Activated CD8-positive, alpha-beta T cell treated with anti-CD3 and anti-CD28 coated beads for 36 hours (primary cell): ENCODE measurements at places on chromosomes 1 and 21. TPM values are rescaled to one million over a fixed set of nuclear protein-coding genes. Genes with fewer than 3 reads are reported as not detected.

DNA sequence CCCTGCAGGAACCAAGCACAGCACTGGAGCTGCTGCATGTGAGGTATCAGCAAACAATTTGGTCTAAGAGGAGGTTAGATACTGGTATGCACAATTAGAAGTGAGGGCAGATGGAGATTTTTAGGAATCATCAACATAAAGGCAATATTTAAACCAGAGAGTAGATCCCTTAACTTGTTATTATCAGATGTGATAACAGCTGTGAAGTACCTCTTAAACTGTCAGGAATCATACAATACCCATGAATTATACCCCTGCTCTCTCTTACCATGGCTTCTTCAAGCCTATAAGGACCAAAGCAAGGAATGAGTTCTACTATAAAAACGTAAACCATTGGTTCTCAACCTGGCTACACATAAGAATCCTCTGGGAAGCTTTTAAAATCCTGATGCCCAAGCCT, 3.9 kb downstream of the BCAR3 start:
- H3K36me3 ChIP-seq, result no peaks in the 10 kb centered on the region
- peaks cover 34% of the 10 kb centered on the region for H3K27me3 ChIP-seq
- no peak overlapping the region for H3K4me3 ChIP-seq
- no peak for DNase-seq
- no peak overlapping the region for H3K27ac ChIP-seq

DNA sequence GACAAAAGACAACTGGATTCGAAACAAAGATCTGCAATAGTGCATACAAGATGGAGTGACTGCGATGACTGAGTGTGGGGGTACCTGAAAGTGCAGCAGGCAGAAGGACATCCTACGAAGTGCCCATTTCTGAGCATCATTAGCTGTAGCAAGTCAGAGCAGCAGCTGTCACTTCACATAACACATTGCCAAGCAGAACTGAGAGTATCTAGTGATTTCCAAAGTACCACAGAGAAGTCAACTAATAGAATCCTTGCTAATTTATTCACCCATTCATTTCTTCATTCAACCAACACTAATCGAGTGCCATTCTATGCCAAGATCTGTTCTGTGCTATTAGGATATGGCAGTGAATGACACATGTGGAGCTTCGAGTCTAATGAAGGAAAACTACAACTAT, 31.6 kb upstream of the CAMSAP2 start:
- H3K27ac ChIP-seq, result no peak overlapping the region
- no peak overlapping the region for H3K4me3 ChIP-seq
- H3K4me1 ChIP-seq, result no peaks in the 10 kb centered on the region
- no peak for DNase-seq
- H3K27me3 ChIP-seq, result no peaks in the 10 kb centered on the region
- no peaks in the 10 kb centered on the region for H3K36me3 ChIP-seq

The POLR3C gene
- 38.2 TPM for total RNA-seq

DNA sequence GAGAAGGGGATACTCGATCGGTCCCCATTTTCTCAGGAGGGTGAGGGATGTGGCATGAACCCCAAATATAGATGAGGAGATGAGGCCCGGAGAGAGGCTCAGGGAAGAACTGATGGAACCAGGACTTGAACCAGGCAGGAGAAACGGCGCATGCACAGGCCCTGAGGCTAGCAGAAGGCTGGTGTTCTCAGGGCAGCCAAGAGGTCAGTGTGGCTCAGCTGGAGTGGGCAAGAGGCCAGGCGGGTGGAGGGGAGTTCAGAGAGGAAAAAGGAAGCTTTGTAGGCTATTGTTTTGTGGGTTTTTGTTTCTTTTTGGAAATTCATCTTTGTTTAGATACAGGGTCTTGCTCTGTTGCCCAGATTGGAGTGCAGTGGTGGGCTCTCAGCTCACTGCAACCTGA, 122.0 kb downstream of the LACTBL1 start:
- H3K27me3 ChIP-seq, result peaks cover 17% of the 10 kb centered on the region
- DNase-seq, result no peak
- no peaks in the 10 kb centered on the region for H3K4me1 ChIP-seq
- H3K36me3 ChIP-seq, result no peaks in the 10 kb centered on the region

DNA sequence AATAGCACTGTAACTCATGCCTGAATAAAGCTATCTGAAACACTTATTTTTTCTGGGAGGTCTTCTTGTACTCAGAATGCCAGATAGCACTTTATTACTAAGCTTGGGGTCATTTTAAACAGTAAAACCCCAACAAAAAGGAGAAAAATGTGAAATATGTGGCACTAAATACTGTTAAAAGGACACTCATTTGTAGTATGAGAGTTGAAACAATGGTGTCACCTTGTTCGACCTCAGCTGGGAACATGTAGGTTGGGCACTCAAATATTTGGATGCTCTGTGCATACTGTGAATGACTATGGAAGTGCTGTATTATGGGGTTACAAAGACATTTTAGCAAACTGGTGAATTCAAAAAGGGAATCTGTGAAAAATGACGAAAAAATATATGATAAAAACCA, 53.9 kb downstream of the SELENOF start:
- H3K27me3 ChIP-seq, result no peaks in the 10 kb centered on the region
- H3K27ac ChIP-seq, result no peak overlapping the region
- no peak overlapping the region for H3K4me3 ChIP-seq

The RWDD3 gene
- total RNA-seq, result 15.2 TPM

The S100A8 gene
- total RNA-seq, result not detected

- peak overlapping the region; percentile 58 for H3K4me3 ChIP-seq
- peaks cover 7% of the 10 kb centered on the region for H3K4me1 ChIP-seq
- H3K36me3 ChIP-seq, result peaks cover 4% of the 10 kb centered on the region
- peak; percentile 22 for DNase-seq
- H3K27me3 ChIP-seq, result no peaks in the 10 kb centered on the region
These were observed 66.7 kb downstream of the CCDC30 start for GRCh38 chr1:42529724-42530181.

The CAPZA1 gene
- total RNA-seq, result 220 TPM

The PPIAL4G gene
- 0.07 TPM for total RNA-seq

The MPC2 gene
- total RNA-seq, result 69.4 TPM

GRCh38 chr1:79312438-79312837, 305.9 kb upstream of the ADGRL4 start:
- no peak overlapping the region for H3K27ac ChIP-seq
- no peak for DNase-seq
- H3K36me3 ChIP-seq, result no peaks in the 10 kb centered on the region

GRCh38 chr1:54885807-54886723, 930 bp downstream of the DHCR24 start:
- H3K4me3 ChIP-seq, result peak overlapping the region; percentile 89
- peaks cover 42% of the 10 kb centered on the region for H3K4me1 ChIP-seq
- peaks cover 38% of the 10 kb centered on the region for H3K36me3 ChIP-seq

The LCE1C gene
- not detected for total RNA-seq

DNA sequence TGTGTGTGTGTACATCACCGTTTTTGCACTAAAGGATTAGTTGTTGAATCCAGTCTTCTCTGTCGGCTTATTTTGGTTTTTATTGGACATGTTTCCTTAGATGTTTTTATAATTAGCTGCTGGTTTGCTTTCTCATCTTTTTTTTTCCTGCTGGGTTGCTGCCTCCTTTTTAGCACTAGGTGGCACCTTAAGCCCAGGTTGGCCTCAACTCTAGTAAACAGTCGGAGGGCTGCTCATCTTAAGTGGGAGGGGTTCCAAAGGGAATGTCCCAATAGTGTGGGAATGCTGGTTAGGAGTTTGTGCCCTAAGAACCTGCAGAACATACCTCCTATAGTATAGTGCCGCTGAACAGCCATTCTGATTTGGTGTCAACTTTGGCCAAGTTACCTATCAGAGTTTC, 570.1 kb upstream of the CXADR start:
- no peak overlapping the region for H3K27ac ChIP-seq
- H3K27me3 ChIP-seq, result no peaks in the 10 kb centered on the region
- no peak overlapping the region for H3K4me3 ChIP-seq

- H3K27ac ChIP-seq, result no peak overlapping the region
- no peaks in the 10 kb centered on the region for H3K27me3 ChIP-seq
- peaks cover 6% of the 10 kb centered on the region for H3K36me3 ChIP-seq
- no peak for DNase-seq
- H3K4me3 ChIP-seq, result no peak overlapping the region
- H3K4me1 ChIP-seq, result peaks cover 5% of the 10 kb centered on the region
These were observed 91.2 kb downstream of the APP start for GRCh38 chr21:26079366-26079765.

GRCh38 chr1:65167586-65168242, 19.7 kb downstream of the AK4 start:
- H3K27ac ChIP-seq, result no peak overlapping the region
- no peak for DNase-seq
- H3K4me3 ChIP-seq, result no peak overlapping the region
- peaks cover 5% of the 10 kb centered on the region for H3K27me3 ChIP-seq
- peaks cover 8% of the 10 kb centered on the region for H3K4me1 ChIP-seq

The AADACL3 gene
- not detected for total RNA-seq

DNA sequence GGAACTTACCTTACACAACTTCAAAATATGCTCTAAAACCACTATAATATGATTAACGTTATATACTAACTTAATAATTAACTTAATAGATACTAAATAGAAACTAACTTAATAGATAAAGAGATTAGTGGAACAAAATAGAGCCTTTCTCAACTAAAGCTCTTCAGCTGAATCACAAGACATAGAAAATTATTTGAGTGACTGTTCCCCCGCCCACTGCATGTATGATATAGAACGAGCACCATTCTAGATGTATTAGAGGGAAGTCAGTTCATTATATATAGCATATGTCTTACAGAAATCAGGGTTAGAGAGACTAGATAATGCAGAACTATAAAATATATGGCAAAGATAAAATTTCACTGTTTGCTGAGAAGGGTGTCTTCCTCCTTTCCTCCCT, 16.3 kb downstream of the LYPLAL1 start:
- H3K4me3 ChIP-seq, result no peak overlapping the region
- H3K27ac ChIP-seq, result no peak overlapping the region
- H3K27me3 ChIP-seq, result no peaks in the 10 kb centered on the region
- H3K4me1 ChIP-seq, result peaks cover 27% of the 10 kb centered on the region
- peaks cover 32% of the 10 kb centered on the region for H3K36me3 ChIP-seq

- peaks cover 60% of the 10 kb centered on the region for H3K4me1 ChIP-seq
- peak; percentile 90 for DNase-seq
- no peaks in the 10 kb centered on the region for H3K27me3 ChIP-seq
- H3K4me3 ChIP-seq, result peak overlapping the region; percentile 69
- peak overlapping the region; percentile 97 for H3K27ac ChIP-seq
These were observed 8.6 kb upstream of the FCMR start for GRCh38 chr1:206930210-206930798.

The RNU1-1 gene
- total RNA-seq, result 820 TPM

The MMP23B gene
- total RNA-seq, result 4.0 TPM

DNA sequence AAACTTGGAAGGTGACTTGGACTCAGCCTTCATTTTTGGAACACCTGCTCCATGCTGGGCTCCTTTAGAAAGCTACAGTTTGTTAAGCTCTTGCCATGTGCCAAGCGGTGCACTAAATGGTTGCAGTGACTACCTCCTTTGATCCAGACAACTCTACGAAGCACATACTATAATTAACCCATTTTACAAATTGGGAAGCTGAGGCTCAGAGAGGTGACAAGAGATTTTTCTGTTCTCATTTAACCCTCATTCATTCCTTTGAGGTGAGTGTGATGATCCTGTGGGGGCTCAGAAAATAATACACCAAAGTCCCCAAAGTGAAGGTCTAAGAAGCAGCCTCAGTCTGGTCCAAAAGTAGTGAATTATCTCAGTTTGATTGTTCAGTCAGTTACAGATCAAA, 1.6 kb upstream of the PAQR7 start:
- no peak for DNase-seq
- H3K4me3 ChIP-seq, result no peak overlapping the region
- H3K36me3 ChIP-seq, result no peaks in the 10 kb centered on the region

GRCh38 chr1:228180959-228181644, 15.5 kb downstream of the IBA57 start:
- no peak overlapping the region for H3K4me3 ChIP-seq
- peaks cover 9% of the 10 kb centered on the region for H3K4me1 ChIP-seq
- no peaks in the 10 kb centered on the region for H3K27me3 ChIP-seq
- DNase-seq, result no peak

DNA sequence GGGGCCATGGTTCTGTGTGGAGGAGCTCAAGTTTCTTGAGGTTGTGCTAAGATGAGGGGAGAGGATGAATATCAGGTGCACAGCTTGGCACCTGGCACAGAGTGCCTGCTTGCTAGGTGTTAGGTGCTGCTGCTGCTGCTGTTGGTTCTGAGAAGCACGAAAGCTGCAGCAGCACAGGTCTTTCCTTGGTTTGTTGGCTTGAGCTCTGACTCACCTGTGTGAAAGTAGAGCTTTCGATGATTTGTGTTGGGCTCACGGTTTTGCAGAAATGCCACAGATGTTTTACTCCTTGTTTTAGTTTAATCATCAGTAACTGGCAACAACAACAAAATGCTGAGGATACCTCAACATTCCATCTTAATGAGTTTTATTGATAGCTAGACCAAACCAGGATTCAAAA, 221.6 kb downstream of the BRINP2 start:
- H3K36me3 ChIP-seq, result no peaks in the 10 kb centered on the region
- DNase-seq, result no peak
- H3K4me1 ChIP-seq, result no peaks in the 10 kb centered on the region
- H3K27ac ChIP-seq, result no peak overlapping the region

GRCh38 chr1:103761896-103762295, 12.2 kb downstream of the AMY1C start:
- no peak overlapping the region for H3K4me3 ChIP-seq
- DNase-seq, result no peak
- no peak overlapping the region for H3K27ac ChIP-seq
- no peaks in the 10 kb centered on the region for H3K36me3 ChIP-seq
- H3K4me1 ChIP-seq, result no peaks in the 10 kb centered on the region

DNA sequence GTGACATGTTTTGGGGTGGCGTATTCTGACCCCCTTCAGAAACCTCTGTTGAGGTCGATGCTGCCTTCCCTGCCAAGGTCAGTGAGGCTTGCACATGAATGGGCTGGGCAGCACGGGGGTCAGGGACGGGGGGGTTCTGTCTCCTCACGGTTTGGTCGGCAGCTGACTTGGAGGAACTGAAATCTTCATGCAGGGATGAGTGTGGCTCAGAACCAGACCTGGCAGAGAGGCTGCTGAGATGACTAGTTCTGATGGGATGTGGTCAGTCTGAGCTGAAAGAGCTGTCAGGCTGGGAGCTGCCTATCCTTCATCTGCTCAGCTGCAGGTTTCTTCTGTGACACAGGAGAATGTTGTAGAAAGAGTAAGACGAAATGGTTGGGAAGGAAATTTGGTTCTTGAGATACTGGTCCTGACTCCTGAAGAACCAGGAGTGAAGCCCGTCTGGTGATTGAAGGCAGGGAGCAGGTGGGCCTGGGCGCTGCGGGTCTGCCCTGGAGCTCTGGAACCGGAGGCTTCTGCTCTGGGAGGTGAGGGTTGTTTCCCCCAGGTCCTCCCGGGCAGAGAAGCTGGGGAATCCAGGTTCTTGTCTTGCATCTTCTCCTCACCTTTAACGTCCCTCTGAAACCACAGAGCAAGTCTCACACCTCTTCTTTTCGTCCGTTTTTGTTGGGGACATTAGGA, 3.3 kb downstream of the SLX9 start:
- H3K4me3 ChIP-seq, result no peak overlapping the region
- no peak overlapping the region for H3K27ac ChIP-seq
- peaks cover 49% of the 10 kb centered on the region for H3K4me1 ChIP-seq
- no peak for DNase-seq
- H3K27me3 ChIP-seq, result no peaks in the 10 kb centered on the region

- H3K4me1 ChIP-seq, result peaks cover 3% of the 10 kb centered on the region
- H3K4me3 ChIP-seq, result no peak overlapping the region
- no peak overlapping the region for H3K27ac ChIP-seq
- H3K36me3 ChIP-seq, result peaks cover 6% of the 10 kb centered on the region
These were observed 75.4 kb downstream of the CEP170 start for GRCh38 chr1:243179720-243180119.
